ENCODE measurements at places on chromosomes 3 and 15.

DNA sequence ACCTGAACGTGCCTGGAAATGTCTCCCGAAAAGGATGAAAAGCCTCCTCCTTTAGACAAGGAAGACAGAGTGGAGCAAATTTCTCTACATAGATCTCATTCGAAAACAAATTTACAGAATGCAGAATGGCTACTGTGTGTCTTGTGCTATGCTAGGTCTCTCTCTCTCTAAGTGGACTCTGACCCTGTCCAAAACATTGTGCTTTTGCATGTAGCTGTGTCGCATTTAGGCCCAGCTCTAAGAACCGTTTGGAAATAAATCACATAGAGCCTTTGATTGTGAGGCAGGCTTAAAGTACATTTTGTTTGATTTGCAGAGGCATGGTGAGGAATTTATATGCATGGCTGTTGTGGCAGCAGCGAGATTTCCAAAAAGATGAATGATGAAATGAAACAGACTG, 198.0 kb downstream of the SV2B start:
- DNase-seq = no peak

- DNase-seq = no peak
These were observed 140.9 kb upstream of the TGFBR2 start for GRCh38 chr3:30465454-30465853.

DNA sequence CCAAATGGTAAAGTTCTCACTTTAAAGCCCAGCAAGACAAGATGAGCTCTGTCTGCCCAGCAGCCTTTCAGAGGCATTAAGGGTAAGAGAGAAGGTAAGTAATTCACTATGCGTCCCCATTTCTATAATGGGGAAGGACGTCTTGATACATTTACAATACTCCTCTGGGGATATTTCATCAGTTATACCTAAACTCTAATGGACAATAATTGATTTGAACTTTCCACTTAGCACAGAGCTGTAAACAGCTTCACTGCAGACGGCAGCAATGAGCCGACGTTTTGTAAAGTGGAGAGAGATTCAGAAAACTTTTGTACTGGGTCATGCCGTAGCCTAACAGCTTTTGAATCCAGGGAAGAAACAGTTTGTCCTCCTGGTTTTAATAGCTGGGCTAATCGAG, 127.4 kb downstream of the TIGIT start:
- DNase-seq = no peak

DNA sequence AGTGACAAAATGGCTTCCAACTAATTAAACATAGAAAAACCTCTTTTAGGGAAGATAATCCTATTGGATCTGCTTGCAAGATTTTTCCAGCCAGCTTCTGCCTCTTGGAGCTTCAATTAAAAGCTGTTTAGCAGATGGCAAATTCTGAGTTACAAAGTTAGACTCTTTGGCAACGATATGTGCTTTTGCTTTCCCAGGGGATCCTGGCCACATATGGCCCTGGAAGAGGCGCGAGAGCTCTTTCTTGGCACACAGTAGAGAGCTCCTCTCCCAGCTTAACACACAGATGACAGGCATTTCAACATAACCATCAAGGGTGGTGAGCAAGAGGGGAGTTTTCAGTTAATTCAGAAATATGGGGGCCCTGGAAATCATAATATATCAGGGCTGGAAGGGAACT, 41.6 kb upstream of the GALNT15 start:
- no peak for DNase-seq

DNA sequence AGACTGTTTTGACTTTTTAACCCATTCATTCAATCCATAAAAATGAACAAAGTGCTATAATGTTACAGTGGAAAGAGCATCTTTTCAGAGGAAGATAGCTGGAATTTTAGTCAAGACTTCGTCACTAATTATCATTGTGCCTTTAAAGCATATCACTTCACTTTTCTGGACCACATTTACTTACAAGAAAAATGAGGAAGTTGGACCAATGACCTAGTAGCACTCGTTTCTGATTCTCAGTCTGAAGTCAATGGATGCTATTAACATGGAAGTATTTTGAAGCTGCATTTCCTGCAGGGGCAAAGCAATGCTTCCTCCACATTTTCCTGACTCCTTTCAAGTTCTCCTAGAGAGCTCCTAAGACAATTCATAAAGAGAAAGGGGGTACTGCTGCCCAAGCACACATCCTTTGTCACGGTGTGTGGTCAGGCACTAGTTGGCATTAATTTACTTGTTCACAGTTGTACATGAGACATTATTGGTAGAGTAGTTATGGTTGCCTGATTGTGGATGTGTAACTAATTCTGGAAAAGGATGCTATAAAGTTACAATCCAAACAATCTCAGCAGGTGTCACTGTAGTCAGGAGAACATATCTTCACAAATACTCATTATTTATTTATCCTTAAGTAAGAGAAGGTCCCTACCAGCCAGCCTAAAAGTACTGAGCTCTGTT, 1049.1 kb downstream of the FHIT start:
- DNase-seq = no peak

DNA sequence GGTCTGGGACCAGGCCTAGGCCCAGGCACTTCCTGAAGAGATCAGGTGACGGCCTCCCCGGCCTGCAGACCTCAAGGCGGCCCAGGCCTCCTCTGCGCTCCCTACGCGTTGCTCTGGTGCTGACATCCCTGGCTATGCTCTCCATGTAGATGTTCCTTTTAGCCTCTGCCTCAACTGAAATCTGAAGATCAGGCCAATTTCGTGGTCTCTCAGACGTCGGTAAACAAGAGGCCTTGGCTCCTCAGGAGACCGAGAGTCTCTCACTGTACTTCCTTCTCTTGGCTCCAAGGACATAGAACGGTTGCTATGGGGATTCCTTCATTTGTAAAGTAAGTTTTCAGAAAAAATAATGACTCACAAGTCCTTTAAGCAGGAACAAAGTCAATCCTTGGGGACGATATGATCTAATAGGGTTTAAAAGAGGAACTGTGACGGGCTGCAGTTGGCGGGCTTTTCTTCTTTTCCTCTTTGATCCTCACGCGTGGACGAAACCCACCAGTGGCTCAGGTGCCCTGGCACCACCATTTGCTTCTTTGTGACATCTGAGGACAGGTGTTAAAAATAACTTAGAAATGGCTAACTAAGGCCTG, 55.6 kb upstream of the CGNL1 start:
- DNase-seq = no peak

DNA sequence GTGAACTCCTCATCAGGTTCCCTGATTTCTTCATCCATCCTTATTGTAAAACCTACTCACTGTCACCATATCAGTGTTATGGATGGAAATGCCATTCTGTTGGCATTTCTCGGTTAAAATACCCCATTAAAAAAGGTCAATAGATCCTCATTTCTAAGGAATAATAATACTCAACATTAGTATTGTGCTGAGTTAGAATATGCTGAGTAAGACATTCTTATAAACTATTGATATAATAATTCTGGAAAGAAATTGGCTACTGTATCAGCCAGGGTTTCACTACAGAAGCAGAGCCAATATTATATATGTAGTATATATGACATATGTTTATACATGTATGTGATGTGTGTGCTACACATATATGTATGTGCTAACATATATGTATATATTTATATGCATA, 95.4 kb upstream of the KCNH8 start:
- no peak for DNase-seq

DNA sequence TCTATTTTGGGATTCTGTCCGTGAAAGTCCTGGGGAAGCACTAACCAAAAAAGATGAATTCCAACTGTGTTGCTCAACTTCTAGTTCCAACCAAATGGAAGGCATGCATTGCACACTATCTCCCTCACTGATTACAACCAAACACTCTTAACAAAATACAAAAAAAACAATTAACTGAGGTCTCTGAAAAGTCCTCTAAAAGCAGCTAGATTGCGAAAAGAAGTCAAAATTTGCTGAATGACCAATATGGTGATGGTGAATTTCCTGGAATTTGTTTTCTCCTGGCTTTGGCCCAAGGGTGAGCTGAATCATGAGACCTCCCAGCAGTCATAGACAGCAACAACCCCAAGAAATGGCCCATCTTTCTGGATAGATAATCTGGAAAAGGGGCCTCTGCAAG, 28.3 kb downstream of the CYP19A1 start:
- no peak for DNase-seq

DNA sequence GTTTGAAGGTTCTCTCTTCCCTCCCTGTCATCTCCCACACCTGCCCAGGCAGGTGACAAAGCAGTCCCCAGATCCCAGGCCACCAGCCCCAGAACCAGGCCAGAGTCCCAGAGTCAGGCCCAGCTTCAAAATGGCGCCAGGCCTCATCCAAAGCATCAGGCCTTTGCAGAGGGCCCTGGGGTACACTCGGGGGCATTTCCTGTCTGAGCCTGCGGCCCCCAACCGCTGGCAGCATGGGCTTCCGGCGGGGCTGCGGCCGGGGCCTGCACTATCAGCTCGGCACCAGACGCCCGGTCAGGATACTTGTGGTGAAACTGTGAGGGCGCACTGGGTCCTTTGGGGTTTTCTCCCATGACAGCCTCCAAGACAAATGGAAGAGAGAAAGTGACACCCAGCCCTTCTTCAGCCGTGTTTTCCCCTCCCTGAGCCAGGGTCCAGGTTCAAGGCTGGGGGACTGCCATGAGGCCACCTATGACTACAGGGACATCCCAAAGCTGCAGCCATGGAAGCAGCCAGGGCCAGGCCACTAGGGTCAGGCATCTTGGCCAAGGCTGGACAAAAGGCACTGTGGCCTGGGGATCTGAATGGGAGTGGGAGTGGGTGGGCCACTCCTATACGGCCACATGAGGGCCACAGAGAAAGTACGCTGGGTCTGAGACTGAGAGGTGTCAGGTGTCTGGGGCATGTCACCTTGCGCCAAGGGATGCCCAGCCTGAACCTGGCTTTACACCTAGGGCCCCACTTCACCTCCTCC, 33.9 kb downstream of the RPN1 start:
- no peak for DNase-seq

- no peak for DNase-seq
These were observed 419.8 kb upstream of the TPM1 start for GRCh38 chr15:62622775-62623174.

DNA sequence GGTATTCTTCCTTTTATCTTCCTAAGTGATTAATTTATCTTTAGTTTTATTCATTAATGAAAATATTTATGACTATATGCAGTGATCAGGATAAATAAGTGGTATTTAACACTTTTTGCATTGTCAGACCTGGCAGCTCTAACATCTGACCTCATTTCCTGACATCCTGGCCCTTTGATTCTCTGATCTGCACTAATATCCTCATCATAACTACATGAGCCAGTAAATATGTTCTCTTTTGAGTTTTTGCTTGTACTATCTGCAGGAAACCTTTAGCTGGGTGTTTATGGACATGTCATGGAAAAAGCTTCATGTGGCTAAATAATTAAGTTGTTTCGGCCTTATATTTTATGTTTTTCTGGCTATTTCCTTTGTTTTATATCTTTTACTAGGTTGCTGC, 10.5 kb downstream of the NKTR start:
- no peak for DNase-seq

DNA sequence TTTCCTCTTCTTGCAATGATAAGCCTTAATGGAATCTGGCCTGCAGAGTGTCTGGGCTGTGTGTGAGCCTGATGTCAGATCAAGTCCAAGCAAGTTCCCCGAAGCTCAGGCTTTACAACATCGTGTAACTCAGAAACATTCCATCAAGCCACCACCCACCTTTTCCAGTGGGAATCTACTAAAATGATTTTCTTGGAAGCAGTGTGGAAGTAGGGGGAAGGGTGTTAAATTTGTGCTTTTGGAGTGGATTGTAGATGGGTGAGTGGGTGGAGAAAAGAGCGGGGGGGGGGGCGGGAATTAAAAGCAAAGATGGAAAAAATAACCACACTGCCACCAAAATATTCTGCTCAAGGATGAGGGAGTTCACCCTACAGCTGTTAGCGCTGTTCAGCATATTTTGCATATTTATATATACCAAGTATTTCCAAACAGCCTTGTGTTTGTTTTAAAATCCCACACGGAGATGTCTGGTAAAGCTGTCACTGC, 53.6 kb downstream of the VGLL3 start:
- no peak for DNase-seq

GRCh38 chr3:146277953-146278631, 27.2 kb upstream of the PLSCR4 start:
- DNase-seq = no peak
